ENCODE measurements at places on chromosomes 6 and 20. TPM values are rescaled to one million over a fixed set of nuclear protein-coding genes. Genes with fewer than 3 reads are reported as not detected.

FERMT1 gene
- total RNA-seq = 4.2 TPM

ARFGEF2 gene
- 30.6 TPM for total RNA-seq

TTLL9 gene
- total RNA-seq = not detected

CYP39A1 gene
- total RNA-seq = not detected
